GOT3 (cell line): ENCODE measurements at places on chromosomes 1 and 21.

DNA sequence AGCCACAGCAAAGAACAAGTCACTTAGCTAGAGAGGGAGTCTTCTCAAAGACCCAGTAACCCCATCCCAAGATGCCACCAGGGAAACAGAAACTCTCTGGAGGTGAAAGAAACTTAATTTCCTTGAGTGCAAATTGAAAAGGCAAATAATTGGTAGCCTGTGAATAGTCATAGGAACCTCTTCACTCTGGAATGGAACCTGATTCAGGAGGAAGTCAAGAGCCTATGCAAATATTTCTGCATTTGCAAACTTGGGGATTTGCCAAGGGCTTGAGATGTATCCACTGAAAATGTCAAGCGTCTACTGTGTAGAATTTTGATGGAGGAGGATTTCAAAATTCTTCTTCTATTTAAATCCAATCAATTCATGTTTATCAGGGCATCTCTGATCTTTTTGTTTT lies 5.7 kb downstream of the HIVEP3 start:
- DNase-seq: no peak

DNA sequence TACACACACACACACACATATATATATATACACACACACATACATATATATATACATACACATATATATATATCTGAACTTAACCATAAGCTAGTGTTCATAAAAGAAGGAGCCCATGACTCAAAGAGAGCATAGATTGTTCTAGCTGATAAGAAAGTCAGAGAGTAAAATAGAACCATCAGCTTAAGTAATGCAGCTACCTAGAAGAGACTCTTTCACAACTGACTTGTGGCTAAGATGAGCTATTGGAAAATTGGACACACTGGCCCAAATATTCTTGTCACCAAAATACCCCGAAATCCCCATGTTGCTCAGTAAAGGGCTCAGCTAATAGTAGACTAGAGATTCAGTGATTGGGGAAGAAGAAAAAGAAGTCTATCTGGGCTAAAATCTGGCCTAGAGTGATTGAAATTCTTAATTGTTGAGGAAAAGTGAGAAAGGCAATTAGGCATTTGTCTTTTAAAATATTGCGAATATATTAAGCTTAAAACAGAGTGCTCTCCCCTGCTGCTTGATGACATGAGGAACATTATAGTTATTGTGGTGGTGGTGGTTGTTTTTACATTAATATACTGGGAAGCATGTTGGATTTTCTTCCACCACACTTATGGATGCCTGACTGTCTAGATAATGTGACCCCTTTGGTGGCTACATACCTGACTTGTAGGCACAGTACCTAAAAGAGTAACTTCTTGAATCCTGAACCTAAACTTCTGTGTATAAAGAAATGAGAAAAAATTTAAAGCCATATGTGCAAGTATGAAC lies 6.3 kb downstream of the SLAMF1 start:
- DNase-seq: no peak

GRCh38 chr1:32201011-32201855 lies 838 bp downstream of the CCDC28B start:
- no peak for DNase-seq

DNA sequence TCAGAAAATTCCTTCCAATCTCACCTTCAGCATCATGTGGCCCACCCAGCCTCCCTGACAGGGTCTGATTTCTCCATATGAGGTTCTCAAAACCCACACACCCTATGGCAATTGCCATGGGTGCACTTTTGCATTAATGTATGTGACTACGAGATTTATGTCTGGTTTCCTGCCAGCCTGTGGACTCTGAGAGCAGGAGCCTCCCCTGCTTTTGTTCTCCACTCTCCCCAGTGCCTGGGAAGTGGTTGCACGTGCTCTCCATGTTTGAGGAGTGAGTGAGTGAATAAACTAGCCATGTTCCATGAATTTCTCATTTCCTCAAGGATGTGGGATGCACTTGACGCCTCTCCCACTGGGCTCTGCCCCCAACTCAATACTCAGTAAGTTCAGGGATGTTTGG lies 91.2 kb downstream of the ACTL8 start:
- no peak for DNase-seq
